Esophagus squamous epithelium (tissue), 5 donors: ENCODE measurements at places on chromosomes 7 and 10.

DNA sequence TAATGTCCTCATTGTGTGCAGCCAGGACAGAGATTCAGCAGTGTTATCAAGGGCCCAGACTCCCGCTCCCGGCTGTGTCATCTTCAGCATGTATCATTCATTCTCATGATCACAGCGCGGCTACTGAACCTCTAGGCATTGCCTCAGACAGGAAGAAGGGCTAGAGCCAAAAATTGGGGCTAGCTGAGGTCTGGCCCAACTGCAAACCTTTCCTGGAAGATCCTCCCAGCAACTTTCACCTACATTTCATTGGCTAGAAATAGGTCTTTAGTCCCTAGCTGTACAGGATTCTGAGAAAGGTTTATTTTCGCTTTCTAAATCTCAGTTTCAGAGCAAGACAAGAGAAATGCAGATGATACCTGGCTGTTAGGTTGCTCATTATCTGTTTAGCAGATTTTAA lies 81.9 kb downstream of the CREM start:
- DNase-seq: no peak

DNA sequence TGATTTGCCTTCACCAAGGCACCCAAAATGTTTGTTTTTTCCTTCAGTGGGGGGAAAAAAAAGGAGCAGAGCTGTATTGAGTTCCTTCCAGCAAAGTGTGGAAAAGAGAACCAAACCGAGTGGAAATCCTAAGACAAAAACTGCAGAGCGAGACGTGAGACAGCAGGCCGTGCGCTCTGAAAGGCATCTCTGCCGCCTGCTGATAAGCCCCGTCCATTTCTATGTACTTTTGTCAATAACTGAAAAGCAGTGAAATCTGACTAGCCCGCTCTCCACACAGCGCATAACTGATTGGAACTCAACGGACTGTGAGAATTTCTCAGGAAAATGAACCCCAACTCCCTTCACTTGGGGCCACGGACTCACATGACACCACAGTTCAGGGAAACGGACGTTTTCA lies 83.2 kb downstream of the COBL start:
- DNase-seq: no peak

- DNase-seq: no peak
Observed at GRCh38 chr10:95334805-95335144, 44.0 kb upstream of the PDLIM1 start.

DNA sequence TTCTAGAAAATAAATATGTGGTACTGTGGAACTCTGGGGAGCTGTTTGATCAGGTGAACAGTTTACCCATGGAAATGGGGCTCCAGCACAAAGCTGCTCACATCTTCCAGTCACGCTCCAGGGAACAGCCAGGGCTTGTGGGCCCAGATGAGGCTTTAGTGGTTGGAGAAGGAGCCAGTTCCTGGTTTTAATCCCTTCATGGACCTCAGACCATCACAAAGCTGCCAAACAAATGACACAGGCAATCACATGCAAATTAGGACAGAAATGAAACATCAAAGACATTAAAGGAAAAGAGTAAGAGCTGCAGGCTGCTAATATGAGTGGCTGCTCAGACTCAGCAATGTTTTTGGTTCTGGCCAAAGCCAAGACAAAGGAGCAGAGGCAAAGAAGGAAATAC lies 2.2 kb upstream of the ATP6V0E2 start:
- no peak for DNase-seq

- no peak for DNase-seq
Observed at GRCh38 chr7:18513343-18513742, 17.8 kb downstream of the HDAC9 start.

- DNase-seq: no peak
Observed at GRCh38 chr10:89426230-89426868, 12.0 kb downstream of the IFIT5 start.

DNA sequence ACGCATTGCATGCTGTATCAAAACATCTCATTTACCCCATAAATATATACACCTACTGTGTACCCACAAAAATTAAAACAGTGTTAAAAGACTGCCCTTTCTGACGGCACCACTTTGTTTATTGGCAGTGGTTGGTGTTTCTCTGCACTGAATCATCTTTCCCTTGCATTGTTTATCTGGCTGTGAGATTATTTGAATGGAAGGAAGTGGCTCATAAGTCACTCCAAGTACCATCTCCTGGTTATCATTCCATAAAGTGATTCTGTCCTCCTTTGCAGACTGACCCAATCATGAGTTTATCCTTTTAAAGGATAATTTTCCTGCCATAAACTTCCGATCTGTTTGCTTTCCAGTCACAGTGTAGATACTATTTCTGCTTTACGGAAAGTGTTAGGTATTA lies 183.8 kb downstream of the CAMK1D start:
- DNase-seq: no peak

- no peak for DNase-seq
Observed at GRCh38 chr10:5654218-5654755, 12.1 kb downstream of the ASB13 start.

- DNase-seq: no peak
Observed at GRCh38 chr7:66720561-66720960, 20.0 kb upstream of the RABGEF1 start.

DNA sequence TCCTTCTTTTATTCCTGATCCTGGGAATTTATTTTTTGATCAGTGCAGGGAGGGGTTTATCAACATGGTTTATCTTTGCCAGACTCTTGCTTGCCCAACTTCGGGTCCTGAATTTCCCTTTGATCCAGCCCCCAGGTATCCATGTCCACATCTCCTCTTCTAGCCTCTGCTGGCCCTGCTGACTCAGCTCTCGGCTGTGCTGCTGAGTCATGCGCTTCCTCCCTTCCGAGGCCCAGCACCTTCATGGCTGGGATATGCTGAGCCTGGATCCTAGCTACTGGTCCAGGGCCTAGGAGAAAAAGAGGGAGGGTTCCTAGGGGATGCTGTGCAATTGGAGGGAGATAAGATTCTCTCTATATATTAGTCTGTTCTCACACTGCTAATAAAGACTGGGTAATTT lies 380.7 kb upstream of the SHH start:
- no peak for DNase-seq

DNA sequence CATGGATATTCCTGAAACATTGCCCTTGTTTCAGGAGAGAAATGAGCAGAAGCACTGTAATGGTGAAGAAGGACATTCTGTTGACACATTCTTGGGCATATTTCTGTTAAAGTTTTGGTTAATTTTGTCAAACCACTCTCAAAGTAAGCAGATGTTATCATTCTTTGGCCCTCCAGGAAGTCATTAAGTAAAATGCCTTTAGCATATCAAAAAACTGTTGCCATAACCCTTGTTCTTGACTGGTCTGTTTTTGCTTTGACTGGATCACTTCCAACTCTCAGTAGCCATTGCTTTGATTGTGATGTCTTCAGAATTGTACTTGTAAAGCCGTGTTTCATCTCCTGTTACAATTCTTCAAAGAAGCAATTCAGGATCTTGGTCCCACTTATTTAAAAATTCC lies 404.3 kb upstream of the LRRTM3 start:
- no peak for DNase-seq

- no peak for DNase-seq
Observed at GRCh38 chr7:25636871-25637283, 408.6 kb upstream of the NPVF start.

GRCh38 chr10:108244443-108245228 lies 1080.1 kb upstream of the SORCS1 start:
- no peak for DNase-seq

- DNase-seq: no peak
Observed at GRCh38 chr10:593901-594457, 95.5 kb downstream of the DIP2C start.

- DNase-seq: no peak
Observed at GRCh38 chr10:130196511-130197487, 60.6 kb downstream of the GLRX3 start.

DNA sequence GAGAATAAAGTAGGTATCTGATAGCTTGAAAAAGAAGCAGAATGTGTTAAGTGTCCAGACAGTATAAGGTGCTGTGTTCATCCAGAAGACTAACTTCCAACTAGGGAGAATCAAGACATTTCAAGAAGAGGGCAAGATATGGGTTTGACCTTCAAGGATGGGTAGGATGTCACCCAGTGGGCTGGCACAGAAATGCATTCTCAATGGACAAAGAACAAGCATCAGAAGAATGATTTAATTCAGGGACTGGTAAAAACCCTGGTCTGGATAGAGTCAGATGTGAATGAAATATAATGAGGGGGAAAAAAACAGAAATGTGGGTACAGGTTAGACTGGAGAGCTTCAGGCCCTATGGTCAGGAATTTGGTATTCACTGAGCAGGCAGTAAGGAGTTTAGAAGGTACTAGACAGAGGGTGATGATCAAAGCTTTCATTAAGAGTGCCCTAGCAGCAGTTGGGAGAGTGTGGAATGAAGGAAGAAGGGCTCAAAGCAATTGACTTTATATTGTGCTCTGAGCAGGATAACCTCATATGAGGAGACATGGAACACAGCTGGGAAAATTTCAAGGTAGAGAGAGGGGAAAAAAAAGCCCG lies 180.7 kb upstream of the ANK3 start:
- no peak for DNase-seq

- DNase-seq: no peak
Observed at GRCh38 chr10:17475661-17476060, 21.3 kb upstream of the ST8SIA6 start.

GRCh38 chr7:129006636-129007414 lies 48.1 kb downstream of the TNPO3 start:
- DNase-seq: no peak

- no peak for DNase-seq
Observed at GRCh38 chr10:120950051-120950561, 98.9 kb downstream of the WDR11 start.

- DNase-seq: no peak
Observed at GRCh38 chr7:151058781-151059366, 515 bp upstream of the SLC4A2 start.

DNA sequence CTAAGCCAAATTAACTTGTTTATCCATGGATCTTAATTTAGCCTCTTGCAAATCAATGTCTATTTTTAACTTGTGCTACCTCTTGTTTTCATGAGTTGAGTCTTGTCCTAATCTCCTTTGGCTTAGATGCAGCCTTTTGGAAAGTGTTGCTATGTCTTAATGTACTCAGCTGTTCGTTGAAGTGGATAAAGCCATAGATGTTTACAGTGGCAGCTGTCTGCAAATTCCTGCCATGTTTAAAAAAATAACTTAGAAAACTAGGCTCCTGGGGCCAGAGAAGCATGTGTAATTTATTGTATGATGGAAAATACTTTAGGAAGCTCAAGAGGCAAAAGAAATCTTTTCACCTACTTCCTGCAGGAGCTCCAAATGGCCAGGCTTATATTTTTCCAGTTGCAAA lies 253.1 kb upstream of the RHOBTB1 start:
- DNase-seq: no peak

DNA sequence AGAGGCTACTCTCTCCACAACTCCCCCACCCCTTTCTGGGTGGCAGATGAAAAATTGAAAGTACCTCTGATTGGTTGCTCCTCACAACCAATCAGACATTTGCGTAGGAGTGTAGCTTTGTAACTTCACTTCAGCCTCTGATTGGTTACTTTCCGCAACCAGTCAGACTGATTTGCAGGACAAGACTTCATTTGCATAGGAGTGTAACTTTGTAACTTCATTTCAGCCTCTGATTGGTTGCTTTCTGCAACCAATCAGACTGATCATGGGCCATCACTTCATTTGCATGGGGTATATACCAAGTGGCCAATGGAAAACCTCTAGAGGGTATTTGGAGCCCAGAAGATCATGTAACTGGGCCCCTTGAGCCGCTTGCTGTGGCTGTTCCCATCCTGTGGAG lies 25.6 kb downstream of the CDNF start:
- no peak for DNase-seq

DNA sequence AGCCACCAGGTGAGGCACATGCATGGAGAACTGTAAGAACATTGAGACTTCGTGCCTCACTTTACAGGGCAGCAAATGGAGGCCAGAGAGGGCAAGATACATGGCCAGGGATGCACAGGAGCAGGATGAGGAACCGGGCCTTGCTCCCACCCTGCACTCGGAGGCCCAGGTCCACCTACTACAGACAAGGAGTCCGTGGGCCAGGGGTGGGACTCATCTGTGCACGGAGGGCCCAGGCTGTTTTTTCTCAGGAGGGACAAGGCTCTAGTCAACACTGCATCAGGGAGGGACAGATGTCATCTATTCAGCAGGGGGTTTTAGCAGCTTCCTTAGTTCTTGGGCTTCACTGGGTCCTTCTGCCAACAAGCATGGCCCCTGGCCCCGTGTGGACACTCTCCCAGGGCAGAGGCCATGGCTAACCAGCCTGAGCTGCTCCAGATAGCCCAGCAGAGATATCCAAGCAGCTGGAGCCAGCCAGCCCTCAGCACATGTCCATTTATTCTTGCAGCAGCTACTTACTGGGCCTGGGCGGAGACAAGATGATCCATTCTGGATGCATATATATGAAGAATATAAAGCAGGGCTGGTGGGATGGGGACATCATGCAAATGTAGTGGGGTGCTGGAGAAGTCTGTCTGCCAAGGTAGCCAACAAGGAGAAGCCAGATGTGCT lies 134.5 kb upstream of the RET start:
- no peak for DNase-seq

DNA sequence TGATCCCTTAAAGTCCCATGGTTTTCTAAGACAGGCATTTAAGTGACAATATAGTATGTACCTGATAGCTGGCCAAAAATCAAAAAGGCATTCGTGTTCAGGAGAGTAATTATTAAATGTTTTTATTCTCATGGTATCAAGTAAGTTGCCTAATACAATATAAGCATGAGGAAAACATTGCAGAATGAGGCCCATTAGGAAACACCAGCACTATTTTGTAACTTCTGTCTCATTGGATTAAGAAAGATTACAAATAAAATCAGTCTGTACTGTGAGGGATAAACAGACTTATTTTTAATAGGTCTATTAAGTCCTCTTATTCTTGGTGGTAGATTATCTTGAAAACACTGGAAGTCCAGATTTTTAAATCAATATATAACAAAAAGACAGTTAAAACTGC lies 110.1 kb downstream of the SNX13 start:
- DNase-seq: no peak

DNA sequence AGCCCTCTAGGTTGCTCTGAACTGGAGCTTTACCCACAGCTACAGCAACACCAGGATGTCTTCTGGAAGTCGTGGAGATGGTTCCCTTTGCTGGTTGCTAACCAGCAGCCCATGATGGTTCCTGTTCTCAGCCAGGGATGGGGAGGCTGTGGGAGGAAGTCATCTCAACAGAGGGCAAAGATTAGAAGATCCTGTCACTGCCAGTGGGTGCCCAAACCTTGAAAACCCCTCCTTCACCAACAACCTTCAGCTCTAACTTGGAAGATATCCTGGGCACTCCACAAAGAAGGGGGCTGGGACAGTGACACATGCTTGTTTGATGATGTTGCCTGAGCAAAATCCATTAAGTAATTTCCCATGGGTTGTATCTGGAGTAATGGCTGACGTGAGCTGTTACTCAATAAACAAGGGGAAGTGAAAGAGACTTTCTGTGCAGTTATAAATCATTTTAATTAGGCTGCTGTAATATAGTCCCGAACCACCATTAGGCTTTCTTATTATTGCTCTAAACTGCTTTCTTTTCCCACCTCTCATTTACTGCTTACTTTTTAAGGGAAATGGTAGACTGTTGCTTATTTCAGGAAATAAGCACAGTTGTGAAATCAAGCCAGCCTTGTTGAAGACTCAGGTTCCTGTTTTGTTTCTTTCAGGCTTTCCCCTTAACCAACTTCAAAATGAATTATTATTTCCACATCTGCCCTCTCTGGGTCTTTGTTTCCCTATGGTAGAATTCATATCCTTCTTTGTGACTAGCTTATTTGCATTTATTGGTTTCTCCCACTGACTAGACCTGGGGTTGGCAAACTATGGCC lies 124.8 kb downstream of the PPP1R17 start:
- no peak for DNase-seq

GRCh38 chr10:1440897-1441296 lies 296.4 kb downstream of the ADARB2 start:
- no peak for DNase-seq
